ENCODE measurements at places on chromosomes 4 and X.

GRCh38 chr4:31362756-31363155 lies 642.6 kb downstream of the PCDH7 start:
- DNase-seq: no peak

DNA sequence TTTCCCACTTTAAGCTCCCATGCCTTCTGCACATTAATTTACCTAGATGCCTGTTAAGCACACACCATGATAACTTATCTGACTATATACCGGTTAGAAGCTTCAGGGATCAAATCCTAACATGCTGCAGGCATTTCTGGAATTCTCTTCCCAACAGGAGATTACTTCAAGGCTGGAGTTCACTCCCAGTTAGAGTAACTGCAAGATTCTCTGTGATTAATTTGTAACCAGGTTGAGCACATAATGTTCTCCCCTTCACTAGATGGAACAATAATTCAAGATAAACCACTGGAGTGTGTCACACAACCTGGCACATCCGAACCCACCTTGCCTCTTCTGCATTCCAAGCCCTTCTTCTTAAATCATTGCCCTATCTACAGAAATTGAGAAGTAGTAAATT lies 11.8 kb upstream of the UGT2A3 start:
- no peak for DNase-seq

DNA sequence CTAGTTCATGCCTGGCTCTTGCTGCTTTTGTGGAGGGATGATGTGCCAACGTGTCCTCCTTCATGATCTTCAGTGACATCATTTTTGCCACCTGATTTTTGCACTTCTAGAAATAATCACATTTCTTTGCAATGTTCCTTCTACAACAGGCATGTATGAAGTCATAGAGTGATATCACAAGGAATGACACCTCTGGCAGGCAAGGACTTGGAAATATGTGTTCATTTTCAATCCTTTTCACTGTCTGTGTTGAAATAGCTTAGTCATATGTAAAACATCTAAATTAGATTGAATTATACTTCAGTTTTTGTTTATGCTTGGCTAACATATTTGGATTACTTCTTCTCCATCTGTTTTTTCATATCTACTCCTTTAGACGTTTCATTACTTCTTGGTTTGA lies 221.2 kb upstream of the STK26 start:
- DNase-seq: no peak

DNA sequence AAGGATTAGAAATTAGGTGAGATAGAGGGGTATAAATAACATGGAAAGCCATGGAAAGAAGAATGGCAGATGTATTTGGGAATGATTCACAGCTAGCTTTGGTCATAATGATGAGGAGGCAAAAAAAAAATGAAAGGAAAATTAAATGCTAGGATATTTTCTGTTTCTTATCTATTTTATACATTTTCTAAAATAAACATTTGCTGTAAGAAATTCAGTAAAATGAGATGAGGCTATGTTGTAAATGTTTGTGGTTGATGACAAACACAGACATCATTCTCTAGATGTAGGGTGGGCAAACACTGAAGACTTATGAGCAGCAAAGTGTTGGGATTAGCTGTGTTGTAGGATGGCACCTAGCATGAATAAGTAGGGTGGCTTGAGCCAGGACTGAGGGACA lies 407.1 kb downstream of the IL15 start:
- DNase-seq: peak; percentile 82

- DNase-seq: no peak
These were observed 1.7 kb downstream of the PDLIM5 start for GRCh38 chr4:94453391-94453963.

DNA sequence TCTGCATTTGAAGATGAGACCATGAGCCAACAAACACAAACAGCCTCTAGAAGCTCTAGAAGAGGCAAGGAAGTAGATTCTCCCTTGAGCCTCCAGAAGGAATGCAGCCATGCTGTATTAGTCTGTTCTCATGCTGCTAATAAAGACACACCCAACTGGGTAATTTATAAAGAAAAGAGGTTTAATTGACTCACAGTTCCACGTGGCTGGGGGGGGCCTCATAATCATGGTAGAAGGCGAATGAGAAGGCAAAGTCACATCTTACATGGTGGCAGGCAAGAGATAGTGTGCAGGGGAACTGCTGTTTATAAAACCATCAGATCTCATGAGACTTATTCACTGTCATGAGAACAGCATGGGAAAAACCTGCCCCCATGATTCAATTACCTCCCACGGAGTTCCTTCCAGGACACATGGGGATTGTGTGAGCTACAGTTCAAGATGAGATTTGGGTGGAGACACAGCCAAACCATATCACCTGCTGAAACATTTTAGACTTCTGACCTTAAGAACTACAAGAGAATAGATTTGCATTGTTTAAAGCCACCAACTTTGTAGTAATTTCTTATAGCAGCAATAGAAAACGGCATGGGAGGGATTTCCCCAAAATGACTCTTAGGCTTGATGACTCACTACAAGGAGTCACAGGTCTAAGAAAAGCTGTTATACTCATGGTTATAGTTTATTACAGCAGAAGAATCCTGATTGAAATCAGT lies 284.4 kb upstream of the SFRP2 start:
- peak; percentile 5 for DNase-seq

DNA sequence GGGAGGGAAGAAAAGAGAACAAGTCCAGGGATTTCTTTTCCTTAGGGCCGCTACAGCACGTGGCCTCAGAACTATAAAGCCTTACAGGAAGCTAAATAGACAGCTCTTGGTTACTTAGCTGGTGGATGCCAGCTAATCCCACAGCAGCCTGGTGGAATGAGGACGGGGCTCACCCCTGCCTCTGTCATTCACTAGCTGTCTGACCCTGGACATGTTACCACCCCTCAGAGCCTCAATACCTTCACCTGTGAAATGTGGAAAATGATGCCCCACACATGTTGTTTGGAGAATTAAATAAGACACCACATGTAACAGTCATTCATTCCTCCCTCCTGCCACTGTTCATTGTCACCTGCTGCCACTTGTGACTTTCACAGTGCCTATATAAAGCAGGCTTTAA lies 15.7 kb downstream of the CCKAR start:
- DNase-seq: no peak

DNA sequence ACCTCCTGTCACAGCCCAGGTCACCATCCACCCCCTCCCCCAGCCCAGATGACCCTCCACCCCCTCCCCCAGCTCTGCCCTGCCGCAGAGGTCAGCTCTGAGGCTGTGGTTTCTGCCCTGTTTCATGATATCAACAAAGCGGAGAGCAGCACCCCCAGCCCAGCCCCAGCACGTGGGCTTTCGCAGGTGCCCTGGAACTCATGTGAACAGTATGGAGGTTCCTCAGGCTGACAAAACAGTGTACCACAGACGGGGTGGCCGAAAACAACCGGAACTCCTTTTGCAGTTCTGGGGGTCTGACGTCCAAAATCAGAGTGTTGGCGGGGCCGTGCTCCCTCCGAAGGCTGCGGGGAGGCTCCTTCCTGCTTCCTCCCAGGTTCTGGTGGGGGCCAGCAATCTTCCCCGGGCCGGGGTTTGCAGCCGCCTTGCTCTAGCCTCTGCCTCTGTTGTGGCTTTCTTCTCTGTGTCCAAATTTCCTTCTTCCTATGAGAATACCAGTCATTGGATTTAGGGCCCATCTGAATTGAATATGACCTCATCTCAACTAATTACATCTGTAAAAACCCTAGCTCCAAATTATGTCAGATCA lies 7.9 kb upstream of the PSAPL1 start:
- no peak for DNase-seq

- DNase-seq: no peak
These were observed 37.1 kb downstream of the FSTL5 start for GRCh38 chr4:162126729-162127128.

- DNase-seq: peak; percentile 13
These were observed 154.0 kb upstream of the AADAT start for GRCh38 chr4:170243662-170244288.

- peak; percentile 28 for DNase-seq
These were observed 1529.1 kb upstream of the ADGRL3 start for GRCh38 chr4:59671037-59671436.

DNA sequence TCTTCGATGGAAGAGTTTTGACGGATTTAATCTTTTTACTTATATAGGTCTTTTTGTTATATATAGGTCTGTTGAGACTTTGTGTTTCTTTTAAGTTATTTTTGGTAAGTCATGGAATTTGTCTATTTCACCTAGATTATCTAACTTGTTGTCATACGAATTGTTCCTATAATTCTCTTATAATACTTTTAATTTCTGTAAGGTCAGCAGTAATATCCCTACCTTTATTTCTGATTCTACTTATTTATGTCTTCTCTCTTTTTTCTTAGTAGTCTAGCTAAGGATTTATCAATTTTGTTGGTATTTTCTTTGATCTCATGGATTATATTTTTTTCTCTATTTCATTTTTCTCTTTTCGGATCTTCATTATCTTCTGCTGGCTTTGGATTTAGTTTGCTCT lies 11.6 kb downstream of the SAP30 start:
- DNase-seq: no peak

GRCh38 chrX:776061-776460 lies 145.5 kb downstream of the SHOX start:
- no peak for DNase-seq

DNA sequence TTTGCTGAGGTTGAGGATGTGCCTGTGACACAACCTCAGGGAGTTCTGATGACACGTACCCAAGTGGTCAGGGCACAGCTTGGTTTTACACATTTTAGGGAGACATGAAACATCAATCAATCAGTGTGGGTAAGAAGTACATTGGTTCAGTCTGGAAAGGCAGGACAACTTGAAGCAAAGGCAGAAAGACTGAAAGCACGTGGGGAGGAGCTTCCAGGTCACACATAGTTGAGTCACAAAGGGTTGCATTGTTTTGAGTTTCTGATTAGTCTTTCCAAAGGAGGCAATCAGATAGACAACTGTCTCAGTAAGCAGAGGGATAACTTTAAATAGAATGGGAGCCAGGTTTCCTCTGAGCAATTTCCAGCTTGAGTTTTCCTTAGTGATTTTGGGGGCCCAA lies 1910.0 kb upstream of the AGA start:
- DNase-seq: peak; percentile 52

GRCh38 chrX:42073448-42073847 lies 150.1 kb upstream of the CASK start:
- DNase-seq: no peak

- no peak for DNase-seq
These were observed 32.5 kb downstream of the ETDB start for GRCh38 chrX:135087867-135088266.

DNA sequence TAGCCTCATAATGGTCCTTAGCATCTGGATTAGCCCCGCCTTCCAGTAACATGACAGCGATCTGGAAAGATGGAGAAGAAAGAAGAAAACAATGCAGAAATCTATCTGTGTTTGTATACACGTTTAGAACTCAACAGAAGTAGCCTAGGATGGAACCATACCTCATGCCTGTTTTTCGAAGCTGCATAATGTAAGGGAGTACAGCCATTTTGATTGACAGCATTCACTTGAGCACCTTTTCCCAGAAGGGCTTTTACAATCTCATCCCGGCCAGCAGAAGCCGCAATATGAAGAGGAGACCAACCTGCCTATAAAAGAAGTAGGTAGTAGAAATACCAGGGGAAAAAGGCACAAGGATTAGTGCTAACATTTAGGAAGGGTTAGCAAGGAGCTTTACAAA lies 3.5 kb downstream of the PSMD10 start:
- no peak for DNase-seq

DNA sequence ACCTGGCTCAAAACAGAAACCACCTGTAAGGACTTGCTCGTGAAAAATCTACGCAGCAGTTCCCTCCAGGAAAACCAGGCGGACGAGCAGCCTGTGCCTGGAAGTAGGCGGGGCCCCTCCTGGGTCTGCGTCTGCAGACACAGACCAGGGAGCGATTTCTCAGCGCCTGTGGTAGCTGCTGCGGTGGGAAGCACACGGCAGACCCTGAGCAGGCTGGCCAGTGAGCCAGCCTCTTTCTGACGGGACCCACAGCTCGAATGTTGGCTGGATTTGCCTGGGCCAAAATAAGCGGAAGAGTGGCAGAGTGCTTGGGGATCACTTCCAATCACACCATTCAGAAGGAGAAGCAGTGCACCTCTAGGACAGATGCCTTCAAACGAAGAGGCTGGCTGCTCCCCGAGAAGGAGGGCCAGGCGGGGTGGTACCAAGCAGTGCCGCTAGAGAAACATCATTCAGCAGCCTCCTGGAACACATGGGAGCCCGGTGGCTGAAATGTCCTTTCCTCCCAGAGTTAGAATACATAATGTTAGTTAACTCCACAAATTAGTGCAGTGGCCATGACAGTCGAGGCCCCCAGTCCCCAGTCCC lies 85.9 kb downstream of the GATB start:
- peak; percentile 14 for DNase-seq

DNA sequence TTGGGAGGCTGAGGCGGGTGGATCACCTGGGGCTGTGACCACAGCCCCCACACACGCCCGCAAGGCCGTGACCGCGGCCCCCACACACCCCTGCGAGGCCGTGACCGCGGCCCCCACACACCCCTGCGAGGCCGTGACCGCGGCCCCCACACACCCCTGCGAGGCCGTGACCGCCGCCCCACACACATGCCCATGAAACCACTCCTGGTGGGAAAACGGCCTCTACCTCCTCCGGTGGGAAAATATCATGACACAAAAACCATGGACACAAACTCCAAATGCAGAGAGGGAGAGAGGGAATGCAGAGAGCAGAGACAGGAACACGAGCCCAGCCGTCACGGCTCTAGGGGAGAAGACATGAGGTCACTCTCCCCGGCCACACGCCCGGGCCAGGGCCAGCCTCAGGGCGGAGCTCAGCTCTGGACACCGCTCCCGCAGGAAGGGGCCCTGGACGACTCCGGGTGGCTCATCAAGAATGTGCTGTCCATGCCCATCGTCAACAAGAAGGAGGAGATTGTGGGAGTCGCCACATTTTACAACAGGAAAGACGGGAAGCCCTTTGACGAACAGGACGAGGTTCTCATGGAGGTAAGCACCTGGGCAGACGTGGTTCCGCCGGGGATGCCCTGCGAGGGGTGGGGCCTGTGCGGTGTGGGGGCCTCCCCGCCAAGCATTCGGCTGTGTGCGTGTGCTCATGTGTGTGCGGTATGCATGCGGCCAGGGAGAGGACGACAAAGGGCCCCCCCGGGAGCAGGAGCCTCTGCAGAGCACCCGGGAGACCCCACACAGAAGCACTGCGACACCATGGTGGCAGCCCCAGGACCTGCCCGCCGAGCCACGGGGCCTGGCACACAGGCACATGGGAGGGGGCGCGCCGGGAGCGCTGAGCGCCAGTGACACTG lies 17.4 kb downstream of the ATP5ME start:
- no peak for DNase-seq
